ENCODE measurements at places on chromosomes 1 and 21. TPM values are rescaled to one million over a fixed set of nuclear protein-coding genes. Genes with fewer than 3 reads are reported as not detected.

- no peak overlapping the region for H3K4me3 ChIP-seq
- no peaks in the 10 kb centered on the region for H3K4me1 ChIP-seq
- no peak overlapping the region for H3K27ac ChIP-seq
Measured at GRCh38 chr1:30051777-30052176, 671.6 kb downstream of the MATN1 start.

GRCh38 chr21:33478935-33479678, 667 bp downstream of the TMEM50B start:
- no peak for DNase-seq
- no peaks in the 10 kb centered on the region for H3K27me3 ChIP-seq
- H3K4me1 ChIP-seq: peaks cover 34% of the 10 kb centered on the region
- H3K27ac ChIP-seq: peak overlapping the region; percentile 100

DNA sequence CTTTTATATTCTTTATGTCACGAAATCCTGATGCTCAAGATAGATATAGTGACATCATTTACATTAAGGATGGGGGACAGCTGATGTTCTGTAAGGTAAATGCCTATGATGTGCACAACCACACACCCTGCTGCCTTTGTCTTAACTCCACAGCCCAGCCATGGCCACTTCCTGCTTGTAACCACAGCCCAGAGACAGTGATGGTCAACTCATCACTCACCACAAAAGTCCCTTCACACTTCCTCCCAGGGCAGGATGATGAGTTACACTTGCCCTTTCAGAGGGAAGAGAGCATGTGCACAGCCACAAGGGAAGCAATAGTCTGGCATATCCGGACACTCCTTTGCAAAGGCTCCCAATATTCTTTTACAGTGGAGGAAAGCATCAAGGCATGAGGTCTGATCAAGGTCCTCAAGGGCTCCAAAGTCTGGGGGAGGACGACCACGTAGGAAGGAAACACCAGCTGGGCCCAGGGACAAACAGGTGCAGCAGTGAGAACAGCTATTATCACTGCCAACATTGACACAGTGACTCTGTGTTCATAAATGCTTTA, 53.8 kb downstream of the PLPP3 start:
- peaks cover 44% of the 10 kb centered on the region for H3K36me3 ChIP-seq
- H3K27me3 ChIP-seq: no peaks in the 10 kb centered on the region
- H3K4me3 ChIP-seq: no peak overlapping the region
- H3K4me1 ChIP-seq: peaks cover 100% of the 10 kb centered on the region
- H3K27ac ChIP-seq: peak overlapping the region; percentile 82
- DNase-seq: peak; percentile 17

DNA sequence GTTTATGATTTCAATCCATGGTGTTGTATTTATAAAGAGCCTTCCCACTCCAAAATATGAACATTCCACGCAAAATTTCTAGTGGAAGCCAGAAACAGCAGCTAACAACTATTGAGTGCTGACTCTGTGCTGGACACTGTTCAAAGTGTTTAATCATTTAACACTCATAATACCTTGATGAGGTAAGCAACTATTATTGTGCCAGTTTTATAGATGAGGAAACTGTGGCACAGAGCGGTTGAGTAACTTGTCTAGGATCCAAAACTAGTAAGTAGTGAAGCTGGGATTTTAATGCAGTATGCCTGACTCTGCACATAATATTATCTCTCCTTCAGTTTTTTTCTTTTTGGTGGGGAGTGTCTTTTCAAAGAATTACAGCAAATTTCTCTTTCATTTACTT, 228.3 kb downstream of the SLC35F3 start:
- H3K4me1 ChIP-seq: no peaks in the 10 kb centered on the region
- no peak overlapping the region for H3K4me3 ChIP-seq
- H3K27ac ChIP-seq: no peak overlapping the region
- H3K27me3 ChIP-seq: peaks cover 41% of the 10 kb centered on the region
- no peak for DNase-seq

GRCh38 chr1:118337346-118337745, 152.3 kb upstream of the SPAG17 start:
- no peak for DNase-seq
- H3K27ac ChIP-seq: no peak overlapping the region
- no peaks in the 10 kb centered on the region for H3K27me3 ChIP-seq
- H3K36me3 ChIP-seq: no peaks in the 10 kb centered on the region

The NCMAP gene
- 0.11 TPM for total RNA-seq

DNA sequence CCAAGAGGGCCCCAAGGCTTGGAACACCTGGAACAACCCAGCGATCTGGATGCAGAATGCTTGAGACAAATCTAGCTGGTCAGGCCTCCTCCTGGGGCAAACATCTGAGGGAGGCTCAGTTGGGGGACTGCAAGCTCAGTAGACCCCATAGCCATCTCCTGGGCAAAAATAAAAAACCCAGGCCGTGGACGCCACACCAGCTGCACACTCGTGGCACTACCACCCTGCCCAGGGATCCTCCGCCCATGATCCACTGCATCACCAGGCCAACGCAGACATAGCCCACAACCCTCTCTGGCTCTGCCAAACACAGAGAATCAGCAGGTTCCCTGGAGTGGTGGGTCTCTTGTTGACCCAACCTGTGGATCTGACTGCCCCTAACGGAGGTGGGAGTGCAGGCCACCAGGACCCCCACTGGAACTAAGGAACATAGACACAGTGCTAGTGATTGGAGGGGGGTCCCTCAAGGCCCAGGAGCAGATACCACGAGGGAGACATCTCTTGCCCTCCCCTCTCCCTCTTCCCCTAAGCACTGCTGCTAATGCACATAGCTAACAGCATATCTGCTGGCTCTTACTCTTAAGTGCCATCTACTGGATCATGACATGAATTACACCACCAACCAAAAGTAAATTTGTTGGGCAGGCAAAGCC, 147.2 kb downstream of the CHD1L start:
- no peak overlapping the region for H3K4me3 ChIP-seq
- H3K36me3 ChIP-seq: no peaks in the 10 kb centered on the region
- H3K27me3 ChIP-seq: peaks cover 9% of the 10 kb centered on the region

DNA sequence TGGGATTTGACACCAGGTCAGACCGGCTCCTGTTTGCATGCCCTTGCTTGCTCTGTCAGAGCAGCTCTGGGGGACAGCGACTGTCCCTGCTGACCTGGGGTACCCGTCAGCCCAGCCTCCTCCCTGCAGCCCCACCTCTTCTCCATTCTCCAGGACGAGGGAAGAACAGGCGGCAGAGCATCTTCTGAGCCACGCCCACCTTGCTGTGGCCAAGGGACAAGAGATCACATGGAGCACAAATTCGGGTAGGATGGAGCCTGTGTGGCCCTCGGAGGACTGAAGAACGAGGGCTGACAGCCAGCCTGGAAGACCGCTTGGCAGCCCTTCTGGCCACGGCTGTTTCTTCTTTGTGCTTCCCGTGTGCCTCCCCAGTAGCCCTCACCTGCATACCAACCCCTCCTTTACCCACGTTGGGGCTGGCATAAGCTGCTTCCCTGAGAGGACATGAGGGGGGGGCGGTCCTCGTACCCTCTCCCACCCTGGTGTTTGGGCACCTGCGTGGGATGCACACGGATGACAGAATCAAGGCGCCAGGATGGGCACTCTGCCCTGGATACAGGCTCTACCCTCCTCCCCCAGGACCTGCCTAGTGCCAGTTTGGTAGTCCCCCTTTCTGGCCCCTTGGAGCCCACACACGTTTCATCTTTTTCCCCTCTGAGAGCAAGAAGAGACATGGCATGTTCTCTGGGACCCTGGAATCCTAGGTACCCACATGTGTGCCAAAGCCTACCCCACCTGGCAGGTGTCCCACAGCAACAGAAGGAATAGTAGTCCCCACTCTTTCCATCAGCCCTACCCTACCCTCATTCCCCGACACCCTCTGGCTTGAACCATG, 26.9 kb downstream of the CDK18 start:
- no peak for DNase-seq
- no peak overlapping the region for H3K4me3 ChIP-seq
- no peaks in the 10 kb centered on the region for H3K27me3 ChIP-seq
- H3K27ac ChIP-seq: no peak overlapping the region
- H3K4me1 ChIP-seq: peaks cover 22% of the 10 kb centered on the region
- peaks cover 39% of the 10 kb centered on the region for H3K36me3 ChIP-seq

- H3K27ac ChIP-seq: no peak overlapping the region
- H3K4me1 ChIP-seq: no peaks in the 10 kb centered on the region
- no peak for DNase-seq
- no peak overlapping the region for H3K4me3 ChIP-seq
- no peaks in the 10 kb centered on the region for H3K27me3 ChIP-seq
Measured at GRCh38 chr1:31524186-31524901, 52.0 kb upstream of the TINAGL1 start.

The AIM2 gene
- 0.41 TPM for total RNA-seq

The CLIC6 gene
- 11.2 TPM for total RNA-seq

The LEFTY2 gene
- 0.69 TPM for total RNA-seq

DNA sequence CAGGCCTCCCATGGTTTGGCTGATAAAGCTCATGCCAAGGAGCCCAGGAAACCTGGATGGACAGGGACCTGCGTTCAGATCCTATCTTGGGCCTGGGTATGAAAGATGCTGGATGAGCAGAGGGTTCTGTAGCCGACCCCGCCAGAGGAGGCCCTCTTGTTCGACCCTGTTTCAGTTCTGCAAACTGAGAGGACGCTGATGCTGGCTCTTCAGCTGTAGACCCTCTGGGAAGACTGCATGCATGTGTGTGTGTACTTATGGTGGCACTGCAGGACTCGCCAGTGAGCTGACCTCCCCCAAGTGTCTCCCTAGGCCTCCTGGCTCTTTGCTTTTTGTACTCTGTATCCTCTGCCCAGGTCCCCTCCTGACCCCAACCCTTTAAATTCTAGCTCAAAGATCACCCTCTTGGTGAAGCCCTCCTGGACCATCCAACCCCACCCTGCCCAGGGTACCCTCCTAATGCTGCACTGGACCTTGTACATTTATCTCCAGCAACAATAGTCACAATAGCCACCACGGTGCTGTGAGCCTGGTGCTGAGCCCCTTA, 1.6 kb downstream of the EPS8L3 start:
- H3K27me3 ChIP-seq: no peaks in the 10 kb centered on the region
- DNase-seq: peak; percentile 5
- no peak overlapping the region for H3K27ac ChIP-seq
- H3K4me1 ChIP-seq: peaks cover 10% of the 10 kb centered on the region
- H3K4me3 ChIP-seq: no peak overlapping the region

- H3K4me3 ChIP-seq: no peak overlapping the region
- peaks cover 63% of the 10 kb centered on the region for H3K36me3 ChIP-seq
- H3K4me1 ChIP-seq: no peaks in the 10 kb centered on the region
- H3K27me3 ChIP-seq: no peaks in the 10 kb centered on the region
- DNase-seq: no peak
- H3K27ac ChIP-seq: no peak overlapping the region
Measured at GRCh38 chr1:176102768-176103350, 104.2 kb downstream of the COP1 start.

The KRTAP19-1 gene
- not detected for total RNA-seq

The CASQ2 gene
- 1,110 TPM for total RNA-seq

DNA sequence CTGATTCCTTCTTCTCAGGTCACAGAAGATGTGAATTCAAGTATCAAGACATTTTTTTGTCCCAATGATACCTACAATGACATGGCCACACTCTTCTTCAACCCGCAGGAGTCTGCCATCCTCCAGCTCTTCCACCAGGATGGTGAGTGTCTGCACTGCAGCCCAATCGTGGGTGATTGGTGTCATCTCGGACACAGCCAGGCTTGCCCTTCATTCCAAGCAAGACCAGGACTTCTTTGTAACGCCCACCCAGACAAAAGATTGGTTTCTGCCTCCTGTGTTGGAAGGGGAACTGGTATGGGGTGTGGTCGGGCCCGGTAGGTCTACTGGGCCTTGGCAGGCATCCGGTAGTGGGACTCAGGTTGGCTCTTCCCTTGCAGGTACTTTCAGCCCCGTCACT, 14.1 kb downstream of the NPPA start:
- no peak overlapping the region for H3K27ac ChIP-seq
- no peak overlapping the region for H3K4me3 ChIP-seq
- no peaks in the 10 kb centered on the region for H3K4me1 ChIP-seq
- peaks cover 97% of the 10 kb centered on the region for H3K36me3 ChIP-seq

DNA sequence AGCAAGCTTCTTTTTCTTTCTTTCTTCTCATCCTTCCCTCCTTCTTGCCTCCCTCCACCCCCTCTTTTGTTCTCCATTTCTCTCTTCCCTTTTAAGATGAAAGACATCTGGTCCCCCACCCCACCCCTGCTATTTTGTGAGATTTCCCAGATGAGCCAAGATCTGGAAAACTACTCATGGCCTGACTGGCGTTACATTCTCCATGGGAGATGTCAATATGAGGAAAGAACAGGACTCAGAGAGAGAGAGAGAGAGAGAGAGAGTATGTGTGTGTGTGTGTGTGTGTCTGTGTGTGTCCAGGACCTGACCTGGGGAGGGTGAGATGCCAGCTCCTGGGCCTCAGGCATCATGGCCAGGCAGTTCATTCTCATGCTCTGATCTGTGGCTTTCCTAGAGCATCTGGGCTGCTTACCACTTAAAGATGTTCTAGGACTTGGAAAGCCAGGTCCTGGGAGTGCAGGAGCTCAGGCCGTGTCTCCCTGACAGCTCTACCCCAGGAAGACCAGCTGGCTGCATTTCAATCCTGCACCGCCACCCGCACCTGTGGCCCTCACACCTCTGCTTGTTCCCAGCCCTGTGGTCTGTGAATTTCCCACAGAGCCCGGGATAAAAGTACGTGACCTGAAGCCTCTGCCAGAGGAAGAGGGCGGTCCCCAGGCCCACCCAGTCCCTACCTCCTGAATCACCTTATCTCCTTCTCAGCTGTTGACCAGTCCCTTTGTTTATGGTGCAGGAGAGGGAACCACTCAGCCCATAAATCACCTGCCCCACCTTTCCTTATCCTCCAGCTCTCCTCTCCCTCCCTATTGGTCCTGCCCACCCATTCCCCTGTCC, 3.2 kb upstream of the BEST4 start:
- H3K36me3 ChIP-seq: no peaks in the 10 kb centered on the region
- DNase-seq: no peak
- H3K27me3 ChIP-seq: no peaks in the 10 kb centered on the region
- H3K4me3 ChIP-seq: no peak overlapping the region
- H3K27ac ChIP-seq: no peak overlapping the region

DNA sequence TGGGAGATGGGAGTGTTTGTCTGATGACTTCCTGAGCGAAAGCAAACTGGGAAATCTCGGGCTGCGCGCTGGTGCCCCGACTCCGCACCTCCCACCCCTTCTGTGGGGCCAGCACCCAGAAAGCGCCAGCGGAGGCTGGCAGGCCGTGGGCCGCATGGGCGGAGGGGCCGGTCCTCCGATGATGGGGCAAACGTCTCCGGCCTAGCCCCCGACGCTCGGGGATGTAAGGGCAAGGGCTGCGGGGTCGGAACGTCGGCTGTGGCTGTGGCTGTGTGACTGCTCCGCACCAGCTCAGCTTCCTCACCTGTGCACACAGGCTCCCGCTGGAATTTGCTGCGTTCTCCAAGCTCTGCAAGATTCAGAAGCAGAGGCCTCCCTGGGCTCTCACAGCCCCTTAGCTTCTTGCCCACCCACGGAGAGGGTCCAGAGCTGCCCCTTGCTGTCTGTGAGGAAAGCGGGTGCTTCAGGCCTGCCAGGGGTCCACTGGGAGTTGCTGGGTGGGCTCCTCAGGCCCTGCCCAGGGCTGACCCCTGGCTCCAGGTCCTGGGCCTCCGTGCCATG, 35.0 kb downstream of the COL18A1 start:
- DNase-seq: no peak
- H3K27ac ChIP-seq: peak overlapping the region; percentile 91
- H3K4me3 ChIP-seq: no peak overlapping the region
- H3K4me1 ChIP-seq: peaks cover 31% of the 10 kb centered on the region
